Liver (tissue), 10 donors: ENCODE measurements at places on chromosomes 1 and 21.

DNA sequence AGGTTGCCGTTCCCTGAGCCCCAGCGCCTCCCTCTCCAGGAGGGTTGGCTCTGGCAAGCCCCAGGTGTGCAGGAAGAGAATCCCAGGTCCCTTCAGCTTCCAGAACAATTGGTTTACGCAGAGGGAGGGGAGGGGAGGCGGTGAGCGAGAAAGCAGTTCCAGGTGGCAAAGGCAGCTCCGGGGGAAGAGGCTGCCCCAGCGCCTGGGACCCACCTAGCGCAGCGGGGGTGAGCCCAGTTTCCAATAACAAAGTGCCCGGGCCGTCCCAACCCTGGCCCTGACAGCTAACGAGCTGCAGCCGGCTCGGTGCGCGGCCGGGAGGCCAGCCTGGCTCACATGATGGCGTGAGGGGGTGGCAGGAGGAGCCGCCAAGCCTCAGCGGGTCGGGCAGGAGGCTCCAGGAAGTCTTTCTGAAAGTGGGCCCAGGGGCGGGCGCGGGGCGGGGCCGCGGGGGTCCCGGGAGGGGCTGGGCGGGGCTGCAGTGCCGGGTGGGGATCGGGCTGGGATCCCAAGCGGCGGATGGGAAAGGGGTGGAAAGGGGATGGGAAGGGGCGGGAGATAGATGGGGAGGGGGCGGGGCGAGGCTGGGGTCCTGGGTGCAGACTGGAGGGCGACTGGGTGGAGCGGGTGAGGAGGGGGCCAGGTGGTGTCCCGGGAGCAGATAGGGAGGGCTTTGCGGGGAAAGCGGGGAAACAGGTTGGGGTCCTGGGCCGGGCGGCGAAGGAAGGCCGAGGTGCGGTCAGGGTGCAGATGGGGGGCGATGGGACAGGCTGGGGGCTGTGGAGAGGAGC lies 22.8 kb downstream of the DHRS3 start:
- DNase-seq = no peak

DNA sequence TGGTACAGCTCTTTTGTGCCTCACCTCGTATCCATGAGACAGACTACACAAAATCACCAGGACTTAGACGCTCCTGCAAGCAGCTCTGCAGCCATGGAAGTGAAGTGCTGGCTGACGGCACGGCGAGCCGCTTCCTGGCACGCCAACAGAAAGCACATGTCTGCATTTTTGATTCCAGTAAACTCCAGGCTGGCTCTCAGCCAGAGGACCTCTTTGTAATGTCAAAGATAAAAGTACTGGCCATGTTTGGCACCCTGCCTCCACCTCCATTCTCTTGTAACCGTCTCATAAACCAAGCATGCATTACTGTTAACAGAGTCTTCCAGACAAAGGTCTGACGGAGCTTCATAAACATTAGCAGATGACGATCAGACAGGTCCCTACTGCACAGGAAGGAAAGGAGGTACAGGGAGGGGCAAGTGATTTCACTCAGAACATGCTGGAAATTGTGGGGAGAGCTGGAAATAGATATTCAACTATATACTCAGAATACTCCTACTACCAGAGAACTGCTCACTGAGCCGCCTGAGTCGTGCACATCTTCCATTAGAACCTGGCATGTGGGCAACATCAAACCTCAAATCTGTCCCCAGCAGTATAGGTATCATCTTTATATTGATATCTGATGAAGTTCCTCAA lies 632.0 kb downstream of the SMYD3 start:
- DNase-seq = peak; percentile 40

- DNase-seq = peak; percentile 73
These were observed 18.5 kb downstream of the SH3BP5L start for GRCh38 chr1:248807067-248807737.

DNA sequence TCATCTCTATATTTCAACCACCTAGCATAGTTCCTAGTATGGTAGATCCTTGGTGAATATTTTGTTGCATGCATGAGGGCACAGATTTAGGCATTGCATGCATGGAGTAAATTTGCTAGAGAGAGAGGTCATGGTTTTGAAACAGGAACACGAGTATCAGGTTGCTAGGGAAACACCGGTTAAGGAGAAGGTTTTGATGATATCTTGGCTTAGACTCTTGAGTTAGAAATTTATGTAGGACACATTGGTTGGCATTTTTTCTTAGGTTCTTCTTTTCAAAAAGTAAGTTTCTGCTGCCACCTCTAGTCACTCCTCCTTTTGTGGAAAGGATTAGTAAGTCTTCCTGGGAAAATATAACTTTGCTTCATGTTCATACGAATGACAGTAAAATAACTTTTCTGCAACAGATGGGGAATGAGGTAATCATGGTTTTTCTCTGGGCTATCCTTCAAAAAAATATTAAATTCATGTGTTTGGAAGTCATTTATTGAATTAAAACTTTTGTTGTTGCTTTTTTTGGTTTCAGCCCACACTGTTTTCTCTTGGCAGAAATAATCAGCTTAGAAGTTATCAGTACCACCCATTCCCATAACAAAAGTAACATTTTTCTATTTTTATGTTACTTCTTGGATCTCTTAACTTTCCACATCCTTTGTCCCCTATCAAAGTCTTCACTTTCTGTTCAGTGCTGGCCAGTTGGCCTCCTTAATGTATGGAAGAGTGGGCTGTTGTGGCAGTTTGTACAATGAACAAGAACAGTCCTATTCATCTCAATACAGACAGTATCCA lies 97.3 kb downstream of the PLA2G4A start:
- no peak for DNase-seq

DNA sequence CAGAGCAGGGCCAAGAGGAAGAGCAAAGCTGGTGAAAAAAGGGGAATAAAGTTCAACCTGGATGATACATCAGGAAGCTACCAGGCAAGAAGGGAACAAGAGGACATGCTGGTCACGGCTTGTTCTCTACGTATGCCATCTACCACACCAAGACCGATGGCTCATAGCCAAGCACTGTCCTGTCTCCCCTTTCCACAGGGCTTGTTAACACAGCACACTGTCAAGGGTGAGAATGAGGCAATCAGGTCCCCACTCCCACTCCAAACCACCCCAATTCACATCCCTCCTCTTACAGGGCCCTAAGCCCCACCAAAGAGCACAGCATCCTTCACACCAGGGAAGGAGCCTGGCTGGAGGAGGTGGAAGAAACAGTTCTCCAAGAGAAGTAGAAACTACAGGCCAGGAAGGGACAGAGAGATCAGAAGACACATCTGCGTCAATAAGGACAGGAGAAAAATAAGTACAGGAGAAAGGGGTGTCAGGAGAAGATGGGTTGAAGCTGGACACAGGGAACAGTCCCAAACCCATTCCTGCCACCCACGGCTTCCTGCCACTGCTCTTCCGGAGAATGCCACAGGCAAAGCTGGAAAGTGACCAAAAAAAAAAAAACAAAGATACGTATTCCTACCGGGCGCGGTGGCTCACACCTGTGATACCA lies 923 bp upstream of the SHC1 start:
- DNase-seq = no peak

GRCh38 chr1:158809256-158809655 lies 21.9 kb upstream of the MNDA start:
- no peak for DNase-seq

- DNase-seq = no peak
These were observed 4.1 kb downstream of the CAMK2N1 start for GRCh38 chr1:20481643-20482498.

DNA sequence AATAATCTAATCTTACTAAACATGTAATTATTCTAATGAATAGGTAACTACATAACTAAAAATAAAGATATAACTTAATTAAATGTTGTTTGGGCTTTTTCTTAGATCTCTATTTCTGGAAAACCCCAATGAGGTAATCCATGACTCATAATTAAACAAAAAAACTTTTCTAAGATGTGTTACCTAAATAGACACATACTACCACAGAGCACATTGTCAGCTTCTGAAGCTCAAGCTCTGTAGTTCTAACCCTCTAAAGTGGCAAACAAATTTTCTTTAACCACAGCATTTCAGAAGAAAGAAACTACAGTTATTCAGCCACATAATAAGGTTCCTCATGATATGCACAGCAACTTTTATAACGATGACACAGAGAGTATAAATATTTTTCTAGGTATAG lies 4.2 kb downstream of the OR6K3 start:
- DNase-seq = no peak

- no peak for DNase-seq
These were observed 51.6 kb downstream of the ZNF644 start for GRCh38 chr1:90970208-90970607.

- DNase-seq = no peak
These were observed 56.4 kb upstream of the RGS7 start for GRCh38 chr1:241413386-241413785.

- DNase-seq = no peak
These were observed 16.8 kb downstream of the PPP1R12B start for GRCh38 chr1:202365092-202365815.

DNA sequence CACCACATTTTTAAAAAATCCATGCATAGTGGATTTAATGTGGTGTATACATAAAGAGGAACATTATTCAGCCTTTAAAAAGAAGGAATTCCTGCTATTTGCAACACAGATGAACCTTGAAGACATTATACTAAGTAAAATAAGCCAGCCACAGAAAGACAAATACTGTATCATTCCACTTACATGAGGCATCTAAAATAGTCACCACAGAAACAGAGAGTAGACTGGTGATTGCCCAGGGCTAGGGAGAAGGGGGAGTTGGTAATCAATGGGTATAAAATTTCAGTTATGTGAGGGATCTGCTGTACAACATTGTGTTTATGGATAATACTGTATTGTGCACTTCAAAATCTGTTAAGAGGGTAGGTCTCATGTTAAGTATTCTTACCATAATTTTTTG lies 10.0 kb downstream of the FAM163A start:
- no peak for DNase-seq

- no peak for DNase-seq
These were observed 5.3 kb downstream of the HES2 start for GRCh38 chr1:6414443-6414844.

DNA sequence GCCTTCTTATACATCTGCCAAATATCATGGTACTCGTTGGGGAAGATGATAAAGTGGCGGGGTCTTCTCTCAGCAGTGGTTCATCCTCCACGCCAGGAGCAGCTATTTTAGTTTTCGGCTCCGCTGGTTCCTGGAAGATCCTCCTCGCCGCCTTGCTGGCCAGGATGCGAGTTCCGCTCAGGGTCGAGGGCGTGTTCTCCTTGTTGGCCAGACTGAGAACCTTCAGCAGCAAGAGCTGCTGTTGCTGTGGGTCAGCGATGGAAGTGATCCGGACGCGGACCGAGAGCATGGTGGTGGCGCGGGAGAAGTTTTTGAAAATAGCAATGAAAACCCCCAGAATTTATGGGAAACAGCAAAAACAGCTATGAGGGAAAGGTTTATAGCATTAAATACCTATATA lies 11.4 kb upstream of the CFAP126 start:
- DNase-seq = no peak

DNA sequence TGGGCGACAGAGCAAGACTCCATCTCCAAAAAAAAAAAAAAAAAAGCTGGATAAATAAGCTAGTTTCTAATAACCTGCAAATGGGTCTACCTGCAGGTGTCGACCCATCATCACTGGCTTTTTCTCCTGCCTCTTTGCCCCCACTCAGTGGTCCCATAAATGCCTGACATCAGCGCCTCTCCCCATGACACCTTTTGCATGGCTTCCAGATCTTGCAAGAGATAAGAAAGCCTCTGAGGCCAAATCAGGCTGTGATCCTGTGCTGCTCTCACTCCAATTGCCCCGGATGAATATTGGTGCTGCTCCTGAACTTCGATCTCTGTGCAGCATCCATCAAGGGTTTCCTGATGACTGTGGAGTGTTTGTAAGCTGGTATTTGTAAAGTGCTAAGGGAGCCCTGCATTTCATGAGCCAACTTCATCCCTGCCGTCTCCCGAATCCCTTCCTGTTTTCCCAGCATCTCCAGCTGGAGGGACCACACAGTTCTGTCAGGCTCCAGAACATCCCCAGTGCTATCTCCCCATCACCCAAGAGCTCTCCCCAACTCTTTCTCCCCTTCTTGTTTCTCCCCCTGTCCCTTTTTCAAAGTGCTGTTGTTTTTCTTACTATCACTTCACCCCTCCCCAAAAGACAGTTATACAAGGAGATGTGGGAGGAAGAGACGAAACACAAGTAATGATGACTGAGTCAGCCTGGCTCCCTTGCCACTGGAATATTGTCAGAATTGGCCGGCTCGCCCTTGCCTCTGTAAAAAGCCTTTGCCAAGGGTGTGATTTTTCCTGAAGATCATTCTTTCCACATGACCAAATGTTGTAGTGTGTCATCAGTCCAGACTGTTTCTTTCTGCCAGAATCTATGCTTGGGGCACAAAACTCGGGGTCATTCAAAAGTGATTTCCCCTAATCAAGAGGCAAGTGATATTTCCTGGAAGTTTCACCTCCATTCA lies 2.8 kb upstream of the EFHD2 start:
- no peak for DNase-seq

DNA sequence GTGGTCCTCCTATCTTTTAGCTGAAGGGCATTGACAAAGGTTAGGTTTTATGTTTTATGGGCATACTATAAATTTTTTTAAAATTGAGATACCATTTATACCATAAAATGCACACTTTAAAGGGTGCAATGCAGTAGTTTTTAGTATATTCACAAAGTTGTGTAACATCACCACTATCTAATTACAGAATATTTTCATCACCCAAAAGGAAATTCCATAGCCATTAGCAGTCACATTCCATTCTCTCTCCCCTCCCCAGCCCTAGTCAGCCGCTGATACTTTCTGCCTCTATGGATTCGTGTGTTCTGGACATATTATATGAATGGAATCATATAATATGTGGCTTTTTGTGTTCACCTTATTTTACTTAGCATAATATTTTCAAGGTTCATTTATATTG lies 135.8 kb upstream of the B3GALT2 start:
- no peak for DNase-seq

- no peak for DNase-seq
These were observed 174.6 kb downstream of the GPATCH2 start for GRCh38 chr1:217456261-217456660.

DNA sequence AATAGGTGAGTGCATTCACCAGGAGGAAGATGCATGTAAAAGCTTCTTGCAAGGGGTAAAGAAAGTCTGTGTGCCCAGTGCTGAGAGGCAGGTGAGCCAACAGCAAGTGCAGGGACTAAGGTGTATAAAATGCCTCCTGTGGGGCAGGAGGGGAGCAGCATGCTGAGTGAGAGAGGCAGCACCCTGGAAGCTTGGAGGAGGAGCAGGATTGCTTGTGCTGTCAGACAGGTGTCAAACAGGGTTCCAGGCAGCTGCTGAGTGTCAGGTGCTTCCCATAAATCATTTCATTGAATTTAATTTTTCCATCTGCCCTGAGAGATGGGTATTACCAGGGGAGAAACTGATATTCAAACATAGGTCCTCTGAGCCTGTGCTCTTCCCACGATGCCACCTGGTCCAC lies 13.9 kb downstream of the BSND start:
- DNase-seq = no peak

- no peak for DNase-seq
These were observed 12.2 kb upstream of the CCDC27 start for GRCh38 chr1:3740042-3740441.
